ENCODE measurements at places on chromosomes 3 and 15.

DNA sequence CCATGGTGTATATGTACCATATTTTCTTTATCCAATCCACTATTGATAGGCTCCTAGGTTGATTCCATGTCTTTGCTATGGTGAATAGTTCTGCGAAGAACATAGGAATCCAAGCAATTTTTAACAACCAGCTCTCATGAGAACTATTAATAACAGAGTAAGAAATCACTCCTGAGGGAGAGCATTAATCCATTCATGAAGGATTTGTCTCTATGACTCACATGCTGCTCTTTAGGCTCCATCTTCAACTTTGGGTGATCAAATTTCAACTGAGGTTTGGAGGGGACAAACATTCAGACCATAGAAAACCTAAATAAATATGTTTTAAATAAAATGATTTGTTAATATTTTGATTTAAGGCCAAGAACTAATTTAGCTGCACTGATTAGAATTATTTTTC, 147.4 kb downstream of the NSUN3 start:
- no peak for DNase-seq

- DNase-seq = peak; percentile 32
These were observed 32.4 kb downstream of the MRPL3 start for GRCh38 chr3:131470377-131470776.

DNA sequence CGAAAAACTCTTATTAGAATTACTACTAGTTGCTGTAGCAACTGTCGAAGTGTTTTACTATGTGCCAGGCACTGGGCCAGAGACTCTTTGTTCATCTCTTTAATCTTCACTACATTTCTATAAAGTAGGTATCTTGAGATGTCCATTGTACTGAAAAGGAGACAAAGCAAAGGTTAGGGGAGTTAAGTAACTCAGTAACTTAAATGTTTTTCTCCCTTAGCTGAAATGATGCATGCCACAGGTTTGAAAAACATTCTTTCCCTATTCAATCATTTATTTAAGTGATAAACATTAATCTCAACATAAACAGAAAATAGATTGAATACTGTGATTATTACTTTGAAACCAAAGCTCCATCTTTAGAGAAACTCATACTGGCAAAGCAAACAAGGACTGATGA, 776.2 kb downstream of the FHIT start:
- no peak for DNase-seq

GRCh38 chr15:73936588-73937290, 10.5 kb downstream of the LOXL1 start:
- no peak for DNase-seq

GRCh38 chr3:115151921-115152320, 4.8 kb upstream of the ZBTB20 start:
- no peak for DNase-seq

DNA sequence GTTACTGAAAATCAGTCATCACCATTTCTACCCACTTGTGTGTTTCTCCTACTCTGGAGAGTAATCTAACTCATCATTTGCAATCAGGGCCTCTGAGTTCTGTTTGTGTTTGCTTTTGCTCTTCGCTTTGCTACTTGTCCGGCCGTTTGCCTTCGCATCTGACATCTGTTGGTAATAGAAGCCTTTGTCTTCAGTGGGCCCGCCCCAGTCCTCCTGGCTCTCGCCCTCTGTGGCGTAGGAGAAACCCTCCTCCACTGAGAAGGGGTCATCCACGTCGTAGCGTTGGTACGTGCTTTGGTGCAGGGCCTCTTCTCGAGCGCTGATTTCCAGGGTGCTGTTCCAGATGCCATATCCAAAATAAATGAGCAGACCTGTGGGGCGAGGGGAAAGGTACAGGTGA, 48.3 kb downstream of the CLDN11 start:
- DNase-seq = no peak

- no peak for DNase-seq
These were observed 106.3 kb upstream of the RNU6-1 start for GRCh38 chr15:67945951-67946700.

DNA sequence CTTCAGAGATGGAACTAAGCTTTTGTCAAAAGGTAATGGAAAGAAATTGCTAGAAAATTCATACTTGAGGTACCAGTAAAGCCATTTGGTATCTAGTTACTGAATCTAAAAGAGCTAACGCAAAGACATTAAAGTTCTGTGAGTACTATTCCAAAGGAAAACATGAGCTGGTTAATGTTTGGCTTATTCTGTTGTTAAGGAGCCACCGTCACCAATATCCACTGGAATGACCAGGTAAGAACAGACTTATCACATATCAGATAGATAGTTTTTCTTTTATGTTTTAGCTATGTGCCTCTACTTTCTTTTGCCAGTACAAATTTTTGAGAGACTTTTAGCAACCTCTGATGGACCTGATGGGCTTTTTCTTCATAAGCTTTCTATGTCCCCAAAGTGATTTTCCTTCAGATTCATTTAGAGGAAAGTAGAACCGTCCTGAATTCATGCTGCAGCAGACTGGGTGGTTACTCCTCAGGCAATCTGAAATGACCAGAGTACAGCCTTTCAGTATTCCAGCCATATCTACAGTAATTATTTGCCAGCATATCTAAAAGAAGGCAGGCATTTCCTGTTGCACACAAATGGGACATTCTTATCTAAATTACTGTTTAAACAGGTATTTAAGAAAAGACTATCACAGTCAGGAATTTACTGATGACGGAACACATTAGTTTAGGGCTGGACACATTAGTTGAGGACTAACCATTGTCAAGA, 274.1 kb downstream of the MECOM start:
- DNase-seq = no peak

DNA sequence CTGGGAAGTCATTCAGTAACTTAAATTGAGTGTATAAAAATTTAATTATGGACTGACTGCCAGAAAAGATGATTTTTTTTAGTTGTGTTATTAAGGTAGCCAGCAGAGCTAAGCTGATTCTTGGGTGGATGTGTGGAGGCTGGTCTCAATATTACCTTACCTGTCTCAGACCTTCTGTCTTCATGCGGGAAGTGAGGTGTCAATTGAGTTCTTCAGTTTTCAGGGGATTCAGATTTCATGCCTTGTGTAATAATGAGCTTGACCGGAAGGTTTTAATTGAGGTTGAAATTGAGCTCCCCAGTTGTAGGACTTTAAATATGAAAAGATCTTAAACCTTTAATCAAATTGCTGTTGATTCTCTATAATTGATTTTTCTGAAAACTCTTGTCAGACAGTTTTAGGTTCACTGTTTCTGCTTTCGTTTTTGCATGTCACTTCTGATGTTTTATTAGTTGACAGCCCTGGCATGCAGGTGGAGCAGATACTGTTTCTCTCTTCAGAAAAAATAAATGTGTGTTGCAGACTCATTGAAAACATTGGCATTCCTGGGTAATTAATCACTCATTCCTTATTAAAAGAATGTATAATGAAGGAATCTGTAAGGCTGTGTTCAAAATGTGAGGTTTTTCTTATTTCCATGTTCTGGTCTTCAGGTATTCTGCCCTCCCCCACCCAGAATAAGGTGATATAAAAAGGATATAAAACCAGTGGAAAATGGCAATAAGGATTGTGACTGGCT, 54.5 kb downstream of the PSMD6 start:
- no peak for DNase-seq

DNA sequence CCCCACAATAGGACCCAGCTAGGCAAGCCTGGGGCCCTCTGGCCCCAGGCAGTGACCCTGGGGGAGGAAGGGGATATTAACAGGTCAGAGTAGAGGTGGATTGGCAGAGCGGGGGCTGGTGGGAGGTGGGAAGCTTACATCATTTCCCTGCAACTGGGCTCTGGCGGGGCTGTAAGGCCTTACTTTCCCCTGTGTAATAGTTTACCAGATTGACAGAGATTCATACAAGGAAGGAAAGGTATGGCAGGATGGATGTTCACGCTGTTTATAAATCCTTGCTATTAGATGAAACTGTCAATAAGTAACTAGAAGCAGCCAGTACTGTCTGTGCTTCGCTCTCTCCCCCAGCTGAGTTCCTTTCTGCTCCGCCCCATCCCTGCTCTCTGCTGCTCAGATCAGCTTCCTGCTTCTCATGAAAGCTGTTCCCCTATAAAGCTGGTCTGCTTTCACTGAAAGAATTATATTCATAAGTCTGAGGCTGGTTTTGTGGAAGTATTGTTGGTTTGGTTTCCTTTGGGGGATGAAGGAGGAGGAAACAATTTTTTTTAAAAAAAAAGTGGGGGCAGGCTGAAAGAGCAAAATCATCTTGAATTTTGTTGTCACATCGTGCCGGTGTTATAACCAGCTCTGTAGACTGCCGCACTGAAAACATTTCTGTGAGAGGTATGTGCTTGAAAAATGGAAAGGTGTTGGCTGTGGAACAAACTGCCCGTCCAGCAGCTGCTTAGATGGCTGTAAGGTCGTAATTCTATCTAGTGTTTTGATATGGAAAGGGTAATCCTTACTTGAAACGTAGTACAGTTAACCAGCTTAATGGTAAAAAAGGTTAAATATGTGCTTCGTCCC, 76.4 kb downstream of the BBX start:
- DNase-seq = peak; percentile 63

DNA sequence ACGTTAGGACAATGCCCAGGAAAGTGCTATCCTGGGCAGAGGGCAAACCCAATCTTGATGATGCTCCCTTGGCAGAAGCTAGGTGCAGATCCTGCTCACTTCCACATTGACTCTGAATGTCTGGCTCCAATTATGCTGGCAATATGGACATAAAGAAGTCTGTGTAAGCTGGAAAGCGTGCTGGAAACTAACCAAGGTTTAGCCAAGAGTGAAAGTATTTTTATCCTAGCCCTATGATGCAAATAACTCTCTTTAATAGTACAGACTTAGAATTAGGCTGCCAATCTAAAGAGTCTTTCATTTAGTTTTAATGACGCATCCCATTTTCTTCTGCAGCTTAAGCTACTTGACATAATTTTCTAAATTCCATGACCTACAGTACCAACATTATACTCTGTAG, 571.8 kb downstream of the TUSC7 start:
- DNase-seq = no peak

- no peak for DNase-seq
These were observed 342.2 kb downstream of the PDCD6IP start for GRCh38 chr3:34140616-34141015.

DNA sequence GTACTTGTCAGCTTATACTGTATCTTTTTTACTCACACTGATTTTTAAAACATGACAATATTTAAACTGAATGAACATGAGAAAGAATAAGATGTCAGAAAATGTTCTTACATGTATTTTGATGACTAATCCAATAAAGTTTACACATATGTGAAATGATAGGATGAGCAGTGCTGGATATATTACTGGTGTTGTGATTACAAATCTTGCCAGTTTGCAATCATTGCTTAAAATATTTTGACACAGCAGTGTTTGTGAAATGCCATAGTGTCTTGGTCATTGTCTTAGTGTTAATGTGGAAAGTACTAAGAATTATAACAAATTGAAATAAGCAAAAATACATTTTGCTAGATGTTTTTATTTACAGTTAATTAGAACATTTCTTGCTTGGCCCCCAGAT, 118.7 kb upstream of the MLF1 start:
- DNase-seq = no peak

DNA sequence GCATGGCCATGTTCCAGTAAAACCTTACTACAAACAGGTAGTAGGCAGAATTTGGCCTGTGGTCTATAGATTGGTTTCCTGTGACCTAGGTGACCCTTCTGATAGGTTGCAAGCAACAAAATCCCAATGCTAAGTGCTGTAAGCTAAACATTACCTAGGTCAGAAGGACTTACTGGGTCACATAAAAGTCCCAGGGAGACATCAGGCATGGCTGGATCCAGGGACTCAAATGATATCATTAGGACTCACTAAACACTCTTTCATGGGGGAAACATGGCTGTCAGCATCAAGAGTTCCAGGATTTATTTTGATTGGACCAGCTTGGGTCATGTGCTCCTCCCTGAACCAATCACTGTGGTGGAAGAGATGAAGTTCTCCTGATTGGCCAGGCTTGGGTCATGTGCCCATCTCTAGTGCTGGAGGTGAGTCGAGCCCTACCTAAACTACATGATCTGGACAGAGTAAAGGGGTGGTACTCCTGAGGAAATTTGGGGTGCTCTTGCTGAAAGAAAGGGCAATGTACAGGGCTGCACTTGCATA, 16.8 kb upstream of the SLC6A1 start:
- no peak for DNase-seq

DNA sequence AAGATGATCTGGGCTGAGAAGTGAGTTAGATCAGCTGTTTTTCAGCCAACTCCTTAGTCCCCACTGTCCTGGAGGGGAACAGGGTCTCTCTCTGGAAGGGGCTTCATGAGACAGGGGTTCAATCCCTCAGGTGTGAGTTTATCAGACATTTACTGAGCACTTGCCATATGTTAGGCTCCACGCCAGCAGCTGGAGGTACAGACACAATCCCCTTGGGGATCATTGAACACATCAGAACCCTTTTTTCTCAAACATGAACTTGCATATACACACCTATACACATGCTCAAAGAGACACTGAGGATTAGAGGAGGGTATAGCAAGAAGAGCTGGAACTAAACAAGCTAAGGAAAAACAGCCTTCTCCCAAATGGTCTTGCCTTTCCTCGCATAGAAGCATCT, 5.5 kb upstream of the BMF start:
- no peak for DNase-seq

GRCh38 chr15:78930577-78931388, 14.1 kb downstream of the CTSH start:
- no peak for DNase-seq

DNA sequence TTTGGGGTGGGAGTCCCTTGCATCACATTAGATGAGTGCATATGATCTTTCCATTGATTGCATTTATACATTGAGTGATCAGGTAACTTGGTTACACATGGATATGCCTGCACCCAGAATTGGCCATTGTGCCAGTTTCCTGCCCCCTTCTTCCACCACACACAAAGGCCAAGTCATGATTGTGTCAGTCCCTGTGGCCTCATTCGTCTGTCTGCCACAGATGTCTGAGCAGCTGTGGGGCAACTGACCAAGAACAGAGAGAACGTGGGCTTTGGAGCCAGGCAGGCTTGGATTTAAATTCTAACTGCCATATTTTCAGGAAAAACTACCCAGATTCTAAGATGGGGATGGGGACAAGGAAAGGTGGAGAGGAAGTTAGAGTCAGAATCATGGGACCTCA, 27.0 kb downstream of the CCNL1 start:
- no peak for DNase-seq

DNA sequence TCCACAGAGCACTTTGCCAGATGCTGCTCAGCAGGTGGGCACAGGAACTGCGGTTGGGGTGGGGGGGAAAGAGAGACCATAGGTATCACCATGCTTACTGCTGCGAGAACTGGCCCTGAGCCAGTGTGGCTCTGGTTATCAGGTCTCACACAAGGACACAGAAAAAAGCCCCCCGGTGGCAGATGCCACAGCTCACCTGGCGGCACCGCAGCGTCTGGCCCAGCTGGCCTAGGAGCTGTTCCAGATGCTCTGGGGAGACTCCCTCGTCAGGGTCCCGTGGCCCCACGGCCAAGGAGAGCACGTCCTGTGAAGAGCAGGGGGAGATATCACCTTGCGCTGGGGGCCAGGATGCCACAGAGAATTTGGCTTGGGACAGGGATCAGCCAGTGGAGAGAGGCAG, 10.8 kb downstream of the CDAN1 start:
- no peak for DNase-seq
